ENCODE measurements at places on chromosomes 5 and 9.

- no peak for DNase-seq
Observed at GRCh38 chr9:113543982-113544303, 80.4 kb downstream of the RGS3 start.

- no peak for DNase-seq
Observed at GRCh38 chr5:27928060-27928459, 889.7 kb upstream of the CDH9 start.

GRCh38 chr9:12862611-12863410 is 88.0 kb downstream of the LURAP1L start:
- DNase-seq = no peak

DNA sequence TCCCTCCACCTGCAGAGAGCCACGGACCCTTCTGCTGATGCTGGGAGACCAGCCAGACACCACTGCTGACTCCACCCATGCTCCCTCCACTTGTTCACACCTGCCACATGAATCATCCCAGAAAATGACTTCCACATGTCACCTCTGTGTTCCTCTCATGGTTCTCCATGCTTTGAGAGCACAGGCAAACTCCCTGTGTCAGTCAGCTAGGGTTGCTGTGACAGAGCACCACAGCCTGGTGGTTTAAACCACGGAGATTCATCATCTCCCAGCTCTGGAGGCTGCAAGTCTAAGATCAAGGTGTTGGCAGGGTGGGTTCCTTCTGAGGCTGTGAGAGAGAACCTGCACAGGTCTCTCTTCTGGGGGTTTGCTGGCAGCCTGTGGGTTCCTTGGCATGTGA is 381.4 kb downstream of the GADD45G start:
- no peak for DNase-seq

DNA sequence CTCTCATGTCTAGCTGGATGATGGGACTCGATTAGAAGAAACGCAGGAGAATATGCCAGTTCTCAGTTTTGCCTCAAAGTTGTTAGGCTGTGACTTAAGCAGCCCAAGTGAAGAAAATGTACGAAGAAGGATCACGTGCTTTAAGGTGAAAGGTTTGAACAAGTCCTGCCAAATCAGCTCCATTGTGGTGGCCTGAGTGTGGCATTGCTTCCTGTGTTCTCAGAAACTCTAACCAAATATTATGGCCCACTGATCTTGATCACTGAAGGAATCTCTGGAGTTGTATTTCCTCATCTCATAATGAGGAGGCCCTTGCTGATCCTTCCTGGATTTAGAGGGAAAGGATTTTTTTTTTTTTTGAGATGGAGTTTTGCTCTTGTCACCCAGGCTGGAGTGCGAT is 44.0 kb downstream of the OTULIN start:
- no peak for DNase-seq

- no peak for DNase-seq
Observed at GRCh38 chr5:80928073-80928472, 32.1 kb upstream of the RASGRF2 start.

GRCh38 chr5:140262221-140262620 is 40.7 kb downstream of the PFDN1 start:
- DNase-seq = no peak

DNA sequence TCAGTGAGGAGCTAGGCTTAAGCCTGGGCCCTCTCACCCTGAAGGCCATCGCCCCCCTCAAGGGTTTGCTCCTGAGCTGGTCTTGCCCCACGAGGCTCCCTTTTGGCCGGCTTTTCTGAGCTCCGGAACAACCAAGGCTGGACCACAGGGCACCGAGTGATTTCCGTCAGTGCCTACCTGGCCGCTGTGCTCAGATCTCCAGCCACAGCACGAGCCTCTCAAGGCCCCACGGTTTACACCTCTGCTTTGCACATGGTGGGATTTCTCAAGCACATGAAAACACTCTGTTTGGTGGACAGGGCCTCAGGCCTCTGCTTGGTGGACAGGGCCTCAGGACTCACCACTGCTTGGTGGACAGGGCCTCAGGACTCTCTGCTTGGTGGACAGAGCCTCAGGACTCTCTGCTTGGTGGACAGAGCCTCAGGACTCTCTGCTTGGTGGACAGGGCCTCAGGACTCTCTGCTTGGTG is 15.8 kb downstream of the CLPTM1L start:
- DNase-seq = no peak

GRCh38 chr9:79660615-79661014 is 88.8 kb downstream of the TLE4 start:
- DNase-seq = no peak

- peak; percentile 5 for DNase-seq
Observed at GRCh38 chr5:157342822-157343402, 77.0 kb downstream of the CYFIP2 start.

DNA sequence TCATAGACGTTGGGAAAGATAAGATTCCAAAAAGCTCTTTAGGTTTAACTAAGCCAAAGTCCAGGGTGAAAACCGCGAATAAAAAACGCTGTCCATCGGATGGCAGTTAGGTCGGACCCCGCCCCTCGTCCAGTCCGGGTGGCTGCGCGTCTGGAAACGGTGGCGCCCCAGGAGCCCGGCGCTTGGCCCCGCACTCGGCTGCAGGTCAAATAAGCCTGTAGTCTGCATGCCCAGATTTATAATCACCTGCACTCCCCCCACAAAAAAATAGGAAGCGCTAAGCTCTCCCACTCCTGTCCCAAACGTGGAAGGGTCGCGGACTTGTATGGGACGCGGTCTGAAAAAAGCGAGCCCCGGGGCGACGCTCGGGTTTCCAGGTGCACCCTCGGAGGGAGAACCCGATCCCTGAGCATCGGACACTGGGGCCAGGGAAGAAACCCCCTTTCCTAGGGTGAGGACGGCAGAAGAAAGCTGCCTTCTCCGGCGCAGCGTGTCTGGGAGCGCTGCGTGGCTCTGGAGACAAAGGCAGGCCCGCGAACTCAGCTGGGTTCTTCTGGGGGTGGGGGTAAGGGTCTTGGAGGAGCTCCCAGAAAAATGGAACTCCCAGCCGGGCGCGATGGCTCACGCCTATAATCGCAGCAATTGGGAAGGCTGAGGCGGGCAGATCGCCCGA is 923 bp upstream of the ZBTB5 start:
- no peak for DNase-seq

DNA sequence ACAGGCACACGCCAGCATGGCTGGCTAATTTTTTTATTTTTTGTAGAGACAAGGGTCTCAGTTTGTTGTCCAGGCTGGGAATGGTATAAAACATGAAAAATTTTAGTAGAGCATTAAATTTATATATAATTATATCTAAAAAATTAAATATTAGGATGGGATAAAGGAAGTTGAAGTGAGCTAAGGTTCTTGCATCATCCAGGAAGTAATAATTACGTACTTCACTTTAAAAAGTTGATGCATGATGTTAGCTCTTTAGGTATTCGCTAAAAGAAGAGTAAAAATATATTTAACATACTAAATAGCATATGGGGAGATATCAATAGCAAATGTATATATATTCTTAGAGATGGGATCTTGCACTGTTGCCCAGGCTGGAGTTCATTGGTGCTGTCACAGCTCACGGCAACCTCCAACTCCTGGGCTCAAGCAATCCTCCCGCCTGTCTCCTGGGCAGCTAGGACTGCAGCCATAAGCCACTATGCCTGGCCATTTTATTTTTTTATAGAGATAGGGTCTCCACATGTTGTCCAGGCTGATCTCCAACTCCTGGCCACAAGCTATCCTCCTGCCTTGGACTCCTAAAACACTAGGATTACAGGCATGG is 12.3 kb downstream of the DCAF10 start:
- DNase-seq = no peak

DNA sequence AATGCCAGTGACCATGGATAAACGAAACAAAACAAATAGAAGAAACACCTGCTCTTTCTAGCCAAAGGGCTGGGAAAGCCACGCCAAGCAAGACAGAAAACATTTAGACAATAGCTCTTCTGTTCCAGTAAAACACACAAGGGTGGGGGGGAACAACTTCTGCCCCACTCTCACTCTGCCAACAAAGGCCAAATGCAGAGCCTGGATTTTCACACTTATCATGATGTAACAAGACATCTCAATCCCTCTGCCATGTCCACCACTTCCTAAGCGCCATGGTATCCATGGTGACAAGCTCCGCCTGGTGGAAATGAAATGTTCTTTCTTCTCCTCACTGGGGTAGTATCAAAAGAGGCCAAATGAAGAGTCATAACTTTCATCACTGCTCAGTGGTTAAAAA is 60.6 kb downstream of the DRD1 start:
- DNase-seq = no peak

DNA sequence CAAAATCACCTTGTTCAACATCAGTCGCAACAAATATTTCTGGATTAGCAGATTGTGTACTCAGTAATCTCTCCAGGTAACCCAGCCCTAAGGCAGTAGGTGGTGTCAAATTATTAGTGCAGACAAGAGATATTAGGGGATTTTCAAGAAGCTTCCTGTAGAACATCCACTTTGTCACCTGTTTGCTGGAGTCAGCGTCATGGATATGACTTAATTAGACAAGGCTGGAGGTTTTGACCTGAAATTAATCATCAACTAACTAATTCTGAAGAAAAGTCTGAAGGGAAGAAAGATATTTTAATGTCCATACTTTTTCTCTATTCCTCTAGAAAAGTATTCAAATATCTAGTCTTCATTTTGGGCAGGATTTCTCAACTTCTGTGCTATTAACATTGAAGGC is 91.4 kb upstream of the CCDC112 start:
- DNase-seq = no peak

DNA sequence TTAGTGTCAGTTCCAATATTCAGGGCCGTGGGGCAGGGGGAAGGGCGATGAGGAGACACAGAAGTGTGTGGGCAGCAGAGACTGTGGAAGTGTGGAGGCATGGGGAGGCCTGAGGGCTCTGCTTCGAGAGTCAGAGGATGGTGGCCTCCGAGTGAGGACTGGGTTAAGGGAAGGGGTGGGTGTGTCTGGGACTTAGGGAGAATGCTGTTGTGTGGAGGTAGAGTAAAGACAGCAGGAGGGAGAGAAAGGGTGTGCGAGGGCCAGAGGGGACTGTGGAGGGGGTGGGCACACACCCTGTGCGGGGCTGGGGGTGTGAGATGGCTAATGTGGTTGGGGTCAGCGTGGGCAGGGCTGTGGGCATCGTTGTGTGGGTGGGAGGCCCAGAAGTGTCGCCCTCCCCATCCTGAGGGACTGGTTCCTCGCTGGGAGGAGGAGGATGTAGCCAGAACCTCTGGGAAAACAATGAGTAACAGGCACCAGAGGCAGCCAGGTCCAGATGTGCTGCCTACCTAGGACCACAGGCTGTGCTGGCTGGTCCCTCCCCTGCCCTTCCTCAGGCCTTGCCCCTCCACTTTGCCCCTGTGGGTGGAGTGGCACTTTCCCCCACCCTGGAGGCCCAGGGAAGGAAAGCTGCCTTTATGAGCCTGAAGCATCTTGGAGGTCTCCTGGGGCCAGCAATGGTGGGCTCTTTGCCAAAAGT is 4.2 kb downstream of the USP20 start:
- DNase-seq = no peak

DNA sequence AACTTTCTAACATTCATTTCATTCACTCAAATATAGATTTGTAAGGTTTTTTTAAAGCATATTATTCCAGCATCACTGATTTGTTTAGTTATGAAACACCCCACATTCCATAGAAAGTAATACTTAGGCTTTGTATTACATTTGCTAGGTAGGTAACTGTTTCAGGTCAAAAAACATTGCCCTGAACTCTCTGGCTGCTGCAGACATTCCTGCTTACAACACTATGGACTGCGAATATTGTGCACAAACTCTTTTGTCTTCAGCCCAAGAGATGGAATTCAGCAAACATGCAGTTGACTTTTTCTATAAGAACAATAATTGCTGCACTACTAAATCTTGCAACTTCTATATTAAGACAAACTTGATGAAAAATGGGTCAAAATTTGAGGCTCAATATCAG is 301.0 kb downstream of the ARL15 start:
- DNase-seq = no peak

- DNase-seq = no peak
Observed at GRCh38 chr9:33690143-33690933, 105.0 kb upstream of the PRSS3 start.

DNA sequence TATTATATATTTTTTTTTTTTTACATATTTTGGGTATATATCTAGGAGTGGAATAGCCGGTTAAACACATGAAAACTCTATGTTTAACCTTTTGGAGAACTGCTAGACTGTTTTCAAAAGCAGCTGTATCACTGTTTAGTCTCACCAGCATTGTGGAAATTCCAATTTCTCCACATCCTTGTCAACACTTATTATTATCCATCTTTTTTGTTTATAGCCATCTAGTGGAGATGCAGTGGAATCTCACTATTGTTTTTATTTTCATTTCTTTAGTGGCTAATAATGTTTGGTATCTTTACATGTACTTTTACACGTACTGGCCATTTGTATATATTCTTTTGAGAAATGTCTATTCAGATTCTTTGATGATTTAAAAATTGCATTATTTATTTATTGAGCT is 22.7 kb upstream of the CCDC180 start:
- no peak for DNase-seq

DNA sequence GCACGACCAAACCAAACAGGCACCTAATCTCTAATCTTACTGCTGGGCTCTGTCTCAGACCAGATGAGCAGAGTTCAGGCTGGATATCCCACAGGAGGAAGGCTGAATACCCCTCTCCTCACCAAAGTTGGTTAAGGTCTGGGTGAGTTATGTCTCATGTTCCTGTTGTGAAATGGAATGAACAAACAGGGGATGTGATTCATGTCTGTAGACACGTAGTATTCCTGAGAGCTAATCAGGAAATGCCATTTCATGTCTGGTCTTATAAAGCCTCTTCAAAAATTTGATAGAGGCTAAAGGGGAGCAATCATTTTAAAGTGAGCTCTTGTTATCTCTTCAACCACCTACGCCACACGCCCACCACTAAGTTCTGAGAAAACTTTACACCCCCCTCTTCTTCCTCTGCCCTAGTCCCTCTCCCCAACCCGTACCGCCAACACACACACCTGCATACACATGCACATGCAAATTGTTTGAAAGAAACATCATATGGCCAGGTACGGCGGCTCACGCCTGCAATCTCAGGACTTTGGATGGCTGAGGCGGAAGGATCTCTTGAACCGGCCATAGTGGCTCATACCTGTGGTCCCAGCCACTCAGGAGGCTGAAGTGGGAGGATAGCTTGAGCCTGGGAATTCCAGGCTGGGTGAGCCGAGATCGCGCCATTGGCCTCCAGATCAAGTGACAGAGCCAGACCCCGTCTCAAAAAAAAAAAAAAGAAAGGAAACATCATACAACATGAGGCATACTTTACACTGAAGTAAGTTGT is 69.8 kb upstream of the RAI14 start:
- DNase-seq = no peak

GRCh38 chr5:121962347-121962670 is 534 bp downstream of the SRFBP1 start:
- DNase-seq = no peak

All from activated gamma-delta T cell treated with anti-CD3 and anti-CD28 coated beads, Interleukin-2, amount 50 U/mL, for 16 hours (primary cell).